Esophagus muscularis mucosa (tissue), 4 donors: ENCODE measurements at places on chromosomes 11 and 22. TPM values are rescaled to one million over a fixed set of nuclear protein-coding genes. Genes with fewer than 3 reads are reported as not detected.

The NFRKB gene
- 15.0 TPM for total RNA-seq

The KCNA4 gene
- not detected for total RNA-seq

DNA sequence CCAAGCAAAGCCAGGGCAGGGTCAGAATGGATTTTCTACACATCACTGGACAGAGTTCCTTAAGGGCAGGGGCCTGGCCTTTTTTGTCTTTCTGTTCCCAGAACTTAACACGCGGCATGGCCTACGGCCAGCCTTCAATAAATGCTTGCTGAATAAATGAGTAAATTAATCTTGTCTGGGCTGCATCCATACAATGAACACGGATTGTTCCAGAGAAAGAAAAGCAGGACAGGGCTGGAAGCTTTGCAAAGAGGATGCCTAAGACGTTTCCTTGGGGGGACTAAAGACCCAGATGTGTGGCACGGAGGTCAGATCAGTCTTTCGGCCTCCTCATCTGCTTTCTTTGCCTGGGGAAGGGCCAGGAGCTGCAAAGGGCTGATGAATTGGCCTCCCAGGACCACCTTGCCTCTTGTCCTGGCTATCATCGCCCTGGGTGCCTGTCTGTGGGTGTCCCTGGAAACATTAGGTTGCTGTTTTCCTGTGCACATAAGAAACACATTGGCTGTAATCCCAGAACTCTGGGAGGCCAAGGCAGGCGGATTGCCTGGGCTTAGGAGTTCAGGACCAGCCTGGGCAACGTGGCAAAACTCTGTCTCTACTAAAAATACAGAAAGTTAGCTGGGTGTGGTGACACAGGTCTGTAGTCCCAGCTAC lies 20.8 kb upstream of the RFPL3 start:
- no peak for DNase-seq

The ACER3 gene
- 11.6 TPM for total RNA-seq

The FAM181B gene
- total RNA-seq, result 1.2 TPM
